ENCODE measurements at places on chromosomes 4 and X. TPM values are rescaled to one million over a fixed set of nuclear protein-coding genes. Genes with fewer than 3 reads are reported as not detected.

DNA sequence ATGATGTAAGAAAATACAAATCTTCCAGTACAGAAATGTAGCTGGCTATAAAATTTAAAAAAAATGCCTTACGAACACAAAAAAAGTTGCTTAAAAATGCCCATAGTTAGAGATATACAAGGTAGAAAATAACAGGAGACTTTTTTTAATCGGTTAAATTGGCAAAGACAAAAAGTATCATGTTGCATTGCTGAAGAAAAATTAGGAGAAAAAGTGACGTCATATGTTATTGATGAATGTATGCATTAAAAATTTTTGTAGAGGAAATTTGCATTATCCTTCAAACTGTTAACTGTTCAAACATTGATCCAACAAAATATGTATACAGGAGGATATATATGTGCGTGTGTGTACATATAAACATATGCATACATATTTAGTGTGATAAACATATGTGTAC is 1634.4 kb upstream of the PCDH7 start:
- no peak for DNase-seq

DNA sequence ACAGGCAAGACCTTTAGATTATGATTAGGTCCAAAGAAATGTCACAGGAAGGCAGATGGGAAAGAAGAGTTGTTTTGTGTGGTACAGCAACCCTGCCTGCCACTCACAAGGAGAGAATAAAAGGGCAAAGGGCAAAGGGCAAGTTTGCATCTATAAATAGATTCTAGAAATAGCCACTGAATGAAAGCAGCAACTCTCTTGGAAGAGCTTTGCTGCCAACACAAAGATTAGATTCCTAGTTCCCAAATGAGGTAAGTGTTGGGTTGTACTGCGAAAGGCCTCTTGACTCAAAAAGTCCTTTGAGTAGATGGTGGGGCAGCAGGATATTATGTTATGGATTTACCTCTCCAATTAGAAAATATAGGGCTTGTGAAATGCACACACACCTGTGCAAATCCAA is 61.2 kb downstream of the MOSPD2 start:
- no peak for DNase-seq

DNA sequence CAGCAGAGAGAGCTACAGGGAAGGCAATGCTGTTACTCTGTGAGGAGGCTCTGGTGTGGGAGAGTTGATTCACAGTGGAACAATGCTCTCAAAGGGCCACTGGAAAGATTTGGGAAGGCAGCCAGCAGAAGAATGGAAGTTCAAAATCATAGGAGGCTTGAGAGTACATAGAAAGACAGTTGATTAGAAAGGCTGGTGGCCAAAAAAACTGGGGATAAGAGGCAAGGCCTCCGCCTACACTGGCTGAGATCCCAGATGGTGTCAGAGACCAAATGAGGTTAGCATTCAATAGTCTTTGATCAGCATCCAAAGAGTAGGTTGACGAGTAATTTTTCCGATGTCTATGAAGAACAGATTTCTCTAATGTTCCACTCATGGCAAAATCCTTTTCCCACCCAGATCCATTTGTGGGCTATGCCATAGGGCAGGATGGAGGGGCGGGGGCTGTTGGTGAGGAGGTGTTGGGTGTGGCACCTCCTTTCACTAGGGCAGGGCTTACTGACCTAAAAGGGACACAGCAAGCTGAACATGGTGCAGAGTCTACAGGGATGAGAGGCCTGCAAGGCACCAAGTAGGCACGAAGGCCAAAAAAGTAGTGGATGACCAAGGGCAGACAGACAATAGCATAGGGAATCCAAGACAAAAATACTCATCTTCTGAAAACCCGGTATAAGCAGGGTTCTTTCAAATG is 15.1 kb downstream of the TEC start:
- peak; percentile 80 for DNase-seq

- no peak for DNase-seq
These were observed 19.2 kb downstream of the YY2 start for GRCh38 chrX:21875013-21875412.

DNA sequence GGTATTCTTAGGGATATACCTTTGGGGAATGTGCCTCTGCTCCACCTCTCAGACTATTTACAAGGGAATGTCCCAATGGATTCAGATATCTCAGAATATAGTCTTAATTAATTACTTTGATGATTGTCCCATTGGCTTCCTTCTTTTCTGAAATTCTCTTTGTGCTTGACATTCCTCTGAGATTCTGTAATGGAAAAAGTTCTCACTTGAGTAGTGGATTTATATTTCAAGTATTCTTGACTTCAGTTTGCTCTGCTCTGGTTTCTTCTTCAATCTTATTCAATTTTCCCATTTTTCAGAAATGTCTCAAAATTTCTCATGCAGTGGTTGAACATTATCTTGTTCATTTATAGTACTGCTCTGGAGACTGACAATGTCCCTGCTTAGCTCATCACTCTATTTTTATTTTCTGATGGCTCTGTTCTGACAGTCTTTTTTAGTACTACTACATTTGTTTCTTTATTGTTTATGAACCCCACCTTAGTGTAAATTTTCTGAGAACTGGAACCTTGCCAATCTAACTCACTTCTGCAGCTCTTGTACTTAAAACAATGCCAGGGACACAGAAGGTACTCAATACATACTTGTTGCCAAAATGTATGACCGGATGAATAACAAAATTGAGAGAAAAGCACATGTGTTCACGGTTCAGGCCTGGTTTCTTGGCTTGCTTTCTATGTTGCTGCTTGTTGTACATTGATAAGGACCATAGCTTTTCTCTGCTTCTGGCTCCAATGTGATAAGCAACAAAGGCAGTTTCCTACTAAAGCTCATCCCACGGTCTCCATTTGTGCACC is 471.7 kb downstream of the GASK1B start:
- DNase-seq: no peak

DNA sequence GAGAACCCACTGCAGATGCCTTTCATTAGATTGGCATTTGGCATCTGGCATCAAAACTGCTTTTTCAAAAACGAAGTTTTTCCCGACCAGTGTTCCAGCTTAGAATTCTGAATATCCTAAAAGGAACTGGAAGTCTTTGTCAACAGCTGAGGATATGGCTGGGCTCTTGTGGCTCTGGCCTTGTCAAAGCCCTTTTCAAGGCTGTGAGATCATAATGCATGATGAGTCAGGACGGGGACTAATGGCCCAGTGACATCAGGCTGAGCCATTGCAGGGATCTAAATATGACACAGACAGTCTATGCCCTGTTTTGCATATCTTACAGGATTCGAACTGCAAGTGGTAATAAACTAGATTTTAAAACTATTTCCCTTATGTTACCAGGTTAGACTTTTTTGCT is 306.4 kb downstream of the PTTG2 start:
- no peak for DNase-seq

- DNase-seq: no peak
These were observed 16.4 kb downstream of the NSDHL start for GRCh38 chrX:152847281-152847680.

- no peak for DNase-seq
These were observed 41.0 kb upstream of the AGA start for GRCh38 chr4:177483271-177483670.

The PCDH10 gene
- total RNA-seq: not detected

DNA sequence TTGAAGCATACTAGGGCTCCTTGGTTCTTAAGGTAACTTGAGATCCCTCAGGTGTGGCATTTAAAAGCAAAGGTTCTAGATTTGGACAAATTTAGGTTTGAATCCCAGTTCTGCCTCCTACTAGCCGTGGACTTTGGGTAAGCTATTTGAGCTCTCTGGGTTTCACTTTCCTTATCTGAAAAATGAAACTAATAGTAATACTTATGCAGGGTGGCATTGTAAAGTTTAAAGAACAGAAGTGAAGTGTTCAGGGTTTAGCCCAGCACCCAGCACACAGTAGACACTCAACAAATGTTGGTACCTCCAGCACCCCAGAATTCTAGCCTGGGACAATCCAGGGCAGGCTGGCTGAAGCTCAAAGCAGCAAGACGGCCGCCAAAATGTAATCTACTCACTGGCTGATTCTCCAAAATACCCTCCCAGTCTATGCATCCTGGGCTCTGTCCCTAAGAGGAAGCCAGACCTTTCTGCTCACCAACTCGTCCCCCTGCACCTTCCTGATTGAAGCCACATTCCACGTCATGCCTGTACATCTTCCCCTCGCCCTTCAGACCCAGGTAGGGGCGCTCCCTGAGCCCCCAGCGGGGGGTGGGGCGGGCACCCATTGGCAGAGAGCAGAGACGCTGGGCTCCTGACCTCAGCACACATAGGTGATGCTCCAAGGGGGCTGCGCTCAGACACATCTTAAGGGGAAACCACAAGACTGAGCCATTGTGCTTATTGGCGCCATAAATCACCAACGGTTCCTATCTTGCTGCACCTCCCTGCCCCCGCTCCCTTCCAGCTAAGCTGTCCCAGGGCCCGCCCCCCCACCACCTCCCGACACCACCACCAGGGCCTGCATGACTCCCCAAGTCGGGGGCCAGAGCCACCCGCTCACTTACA is 160.6 kb downstream of the BCOR start:
- no peak for DNase-seq

The SPANXN5 gene
- not detected for total RNA-seq

DNA sequence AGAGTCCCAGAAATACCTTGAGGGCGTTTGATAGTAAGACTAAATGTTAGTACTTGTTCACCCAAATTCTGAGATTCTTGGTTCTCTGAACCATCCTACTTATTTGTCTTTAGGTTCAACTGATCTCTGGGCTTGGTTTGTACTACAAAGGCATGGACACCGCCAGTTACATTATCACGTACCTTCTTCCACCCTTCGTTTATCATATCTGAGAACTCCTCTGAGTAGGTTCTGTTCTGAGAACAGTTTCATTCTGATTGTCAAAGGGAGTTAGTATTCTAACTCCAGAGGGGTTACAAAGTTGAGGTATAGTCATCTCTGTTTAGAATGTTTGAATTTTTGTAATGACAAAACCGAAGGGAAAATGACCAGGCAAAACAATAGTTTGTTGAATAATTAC is 19.3 kb downstream of the ZFX start:
- no peak for DNase-seq
